ENCODE measurements at places on chromosomes 3 and 15.

DNA sequence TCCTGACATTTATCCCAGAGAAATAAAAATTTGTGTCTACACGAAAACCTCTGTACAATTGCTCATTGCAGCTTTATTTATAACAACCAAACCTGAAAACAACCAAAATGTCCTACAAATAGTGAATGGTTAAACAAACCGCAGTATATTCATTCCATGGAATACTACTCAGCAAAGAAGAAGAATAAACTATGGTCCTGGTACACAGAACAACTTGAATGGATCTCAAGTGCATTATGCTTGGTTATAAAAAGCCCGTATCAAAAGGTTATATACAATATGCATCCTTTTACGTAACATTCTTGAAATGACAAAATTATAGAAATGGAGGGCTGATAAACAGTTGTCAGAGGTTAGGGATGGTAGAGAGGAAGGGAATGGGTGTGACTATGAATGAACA, 3.7 kb downstream of the SEC22C start:
- DNase-seq: no peak

DNA sequence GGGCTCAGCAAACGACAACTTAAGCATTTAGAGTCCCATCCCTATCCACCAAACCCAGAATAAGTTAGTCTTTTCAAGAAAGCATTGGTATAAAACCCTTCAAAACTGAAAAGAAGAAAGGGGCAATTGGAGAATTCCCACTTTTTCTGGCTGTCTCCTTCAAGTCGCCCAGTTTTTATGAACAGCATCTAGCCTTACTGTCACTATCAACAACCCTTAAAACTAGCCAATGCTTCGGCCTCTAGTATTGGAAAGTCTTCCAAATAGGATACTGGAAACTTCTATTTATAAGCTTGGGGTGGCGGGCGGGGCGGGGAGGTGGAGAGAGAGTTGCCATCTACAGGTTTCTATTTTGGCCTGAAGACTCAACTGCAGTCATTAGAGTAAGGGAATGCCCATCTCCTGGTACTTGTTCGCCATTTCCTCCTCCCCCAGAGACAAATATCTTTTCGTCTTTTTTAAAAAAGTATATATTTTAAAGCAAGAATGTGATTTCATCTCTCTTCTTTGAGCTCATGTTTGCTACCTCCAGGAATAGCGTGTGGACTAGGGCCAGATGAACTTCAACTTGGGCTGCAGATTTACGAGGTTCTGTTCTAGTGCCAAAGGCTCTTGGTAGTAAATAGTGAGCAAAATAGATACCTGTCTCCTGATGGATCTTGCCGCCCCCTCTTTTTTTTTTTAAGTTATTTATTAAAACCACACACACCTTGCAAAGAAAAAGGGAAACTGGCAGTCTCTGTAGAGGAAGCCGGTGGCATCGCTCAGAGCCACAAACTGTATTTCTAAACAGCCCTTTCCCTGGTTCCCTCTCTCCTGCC, 2.7 kb downstream of the BCL6 start:
- DNase-seq: no peak

DNA sequence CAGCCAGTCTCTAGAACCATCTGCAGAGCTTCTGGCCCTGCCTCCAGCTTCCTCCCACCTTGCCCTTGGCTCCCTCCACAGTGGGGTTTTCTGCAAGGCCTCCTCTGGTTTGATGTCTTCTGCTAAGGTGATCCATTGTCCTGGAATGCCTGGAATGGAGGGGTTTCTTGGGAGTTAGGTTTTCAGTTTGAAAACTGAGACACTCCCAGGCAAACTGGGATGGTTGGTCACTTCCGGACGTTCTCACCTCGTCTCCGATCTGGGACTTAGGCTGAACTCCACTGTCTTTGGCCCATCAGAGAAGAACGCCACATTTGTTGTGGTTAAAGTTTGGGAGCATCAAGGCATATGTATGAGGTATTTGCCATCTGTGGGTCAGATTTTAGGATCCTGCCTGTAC, 77.4 kb upstream of the KLHL25 start:
- DNase-seq: no peak

- DNase-seq: no peak
These were observed 4.2 kb downstream of the TP63 start for GRCh38 chr3:189635339-189635738.

DNA sequence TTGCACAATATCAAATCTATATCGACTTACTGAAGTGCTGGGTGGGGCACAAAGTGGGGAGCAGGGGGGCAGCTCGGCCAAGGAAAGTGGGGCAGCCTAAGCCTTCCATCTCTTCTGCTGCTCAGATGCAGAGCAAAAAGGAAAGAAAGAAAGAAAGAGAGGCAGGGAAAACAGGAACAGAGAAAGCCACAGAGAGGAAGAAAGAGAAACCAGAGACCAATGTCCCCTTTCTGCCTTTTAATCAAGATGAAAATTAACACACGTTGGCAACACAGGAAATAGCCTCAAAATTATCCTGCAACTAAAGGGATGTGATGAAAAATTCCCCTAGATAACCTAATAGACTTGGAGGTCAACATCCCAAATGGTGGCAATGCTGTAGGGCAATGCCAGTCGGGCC, 72.2 kb upstream of the RAD18 start:
- DNase-seq: no peak

DNA sequence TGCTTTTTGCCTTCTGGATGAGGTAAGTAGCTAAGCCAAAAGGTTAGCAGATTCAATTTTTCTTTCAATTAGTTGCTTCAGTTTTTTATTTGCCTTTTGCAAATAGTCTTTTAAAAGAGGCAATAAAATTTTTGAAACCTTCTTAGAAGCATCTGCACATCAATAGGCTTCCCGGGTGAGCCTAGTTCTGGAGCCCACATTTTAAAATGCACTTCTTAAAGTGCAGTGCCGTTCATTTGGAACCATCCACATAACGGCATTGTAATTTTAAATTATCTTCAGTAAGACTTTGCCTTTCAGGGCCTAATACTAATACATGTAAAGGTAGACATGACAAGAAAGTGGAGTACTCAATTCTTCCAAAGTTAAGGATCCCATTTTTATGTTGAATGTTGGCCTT, 269.2 kb downstream of the THSD4 start:
- DNase-seq: no peak

DNA sequence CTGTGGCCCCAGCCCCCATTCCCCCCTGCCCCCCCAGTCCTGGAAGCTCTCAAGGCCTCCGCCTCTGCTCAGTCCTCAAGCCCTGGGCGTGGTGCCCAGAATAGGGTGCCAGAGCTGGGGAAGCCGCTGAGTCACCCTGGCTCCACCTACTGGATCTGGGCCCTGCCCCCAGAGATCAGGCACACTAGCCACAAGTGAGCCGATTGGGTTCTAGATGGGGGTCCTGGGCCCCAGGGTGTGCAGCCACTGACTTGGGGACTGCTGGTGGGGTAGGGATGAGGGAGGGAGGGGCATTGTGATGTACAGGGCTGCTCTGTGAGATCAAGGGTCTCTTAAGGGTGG, 5.7 kb downstream of the EIF4G1 start:
- peak; percentile 98 for DNase-seq

DNA sequence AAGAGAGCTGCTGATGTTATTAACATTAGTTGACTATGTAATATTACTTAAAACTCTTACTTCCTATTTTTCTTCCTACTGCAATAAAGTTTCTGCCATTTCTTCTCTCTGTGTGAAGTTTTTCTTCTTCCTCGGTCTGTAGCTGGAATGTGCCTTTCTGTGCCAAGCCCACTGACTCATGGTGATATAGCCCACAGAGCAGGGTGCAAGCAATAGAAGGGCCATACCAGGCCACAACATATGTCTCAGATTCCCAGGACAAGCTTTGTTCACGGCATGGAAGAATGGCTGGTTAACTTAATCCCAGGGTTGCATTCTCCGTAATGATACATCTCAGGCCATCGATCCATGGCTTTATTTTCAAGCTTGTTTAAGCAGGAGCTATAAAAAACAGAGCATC, 815.3 kb downstream of the TUSC7 start:
- no peak for DNase-seq

GRCh38 chr15:67433495-67434099, 87.3 kb upstream of the C15orf61 start:
- DNase-seq: peak; percentile 10

- DNase-seq: no peak
These were observed 175.1 kb upstream of the PLSCR5 start for GRCh38 chr3:146780251-146780650.

DNA sequence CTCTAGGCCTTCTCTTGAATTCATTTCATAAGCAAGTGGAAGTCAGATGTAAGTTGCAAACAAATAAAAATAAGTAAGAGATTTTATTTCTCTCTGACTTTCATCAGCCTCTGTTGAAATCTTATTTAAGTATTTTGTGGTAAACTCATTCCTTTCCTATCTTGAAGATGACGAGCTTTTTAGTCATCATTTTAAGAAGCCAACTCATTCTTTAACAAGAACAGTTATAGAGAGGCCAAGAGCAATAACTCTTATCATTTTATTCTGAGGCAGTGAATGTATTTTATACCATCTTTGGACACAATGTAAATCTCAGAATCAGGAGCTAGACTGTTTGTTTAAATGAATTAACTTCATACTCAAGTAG, 147.5 kb upstream of the MBNL1 start:
- DNase-seq: no peak

DNA sequence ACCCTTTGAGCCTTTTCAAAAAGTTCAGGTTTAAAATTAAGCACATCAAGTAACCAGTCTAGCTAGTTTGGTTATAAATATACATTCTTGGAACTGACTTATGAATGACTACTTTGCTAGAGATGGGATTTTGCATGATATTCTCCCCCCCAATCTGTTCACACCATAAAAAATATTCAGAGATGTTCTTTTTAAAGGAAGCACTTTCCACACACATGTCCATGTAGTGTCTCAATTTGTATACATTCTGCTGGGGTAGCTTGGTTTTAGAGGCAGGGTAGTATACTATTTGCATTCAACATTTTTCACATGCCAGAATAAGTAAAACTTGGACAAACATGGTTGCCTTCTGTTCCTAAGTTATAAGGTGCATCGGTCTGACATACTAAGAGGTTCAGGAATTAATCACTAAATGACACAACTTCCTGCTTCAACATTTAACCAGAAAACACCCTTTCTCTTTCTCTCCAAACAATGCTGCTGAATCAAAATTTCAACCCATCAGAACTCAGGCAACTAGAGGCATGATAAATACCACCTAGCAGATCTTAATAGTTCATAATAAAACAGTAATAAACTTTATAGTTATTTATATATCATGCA, 57.0 kb downstream of the SUMF1 start:
- DNase-seq: no peak

DNA sequence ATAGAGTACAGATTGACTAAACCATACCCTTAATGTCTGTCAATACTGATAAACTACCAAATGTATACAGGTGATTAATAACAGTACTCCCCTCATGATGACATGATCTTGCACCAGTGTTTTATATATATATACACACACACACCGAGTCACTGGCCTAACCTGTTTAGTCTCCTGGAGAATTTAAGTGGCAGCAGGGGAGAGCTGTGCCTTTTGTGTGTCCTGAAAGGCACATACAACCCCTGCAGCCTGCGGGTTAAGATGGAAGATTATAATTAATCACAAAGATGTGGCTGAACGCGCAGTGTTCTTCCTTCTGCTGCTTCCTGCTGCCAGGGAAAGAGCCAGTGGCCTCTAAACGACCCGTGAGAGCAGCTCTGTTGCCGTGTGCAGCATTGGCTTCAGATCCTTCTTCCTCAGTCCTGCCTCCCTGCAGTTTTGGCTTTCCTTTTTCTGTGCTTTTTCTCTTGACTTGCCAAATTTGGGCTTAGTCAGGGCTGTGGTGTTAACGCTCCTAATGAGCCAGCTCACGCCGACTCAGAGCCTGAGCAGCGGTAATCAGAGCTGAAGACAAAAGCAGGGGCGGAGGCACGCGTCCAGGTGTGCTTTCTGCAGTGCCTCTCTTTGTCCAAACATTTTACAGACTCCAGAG, 42.5 kb upstream of the UBE3A start:
- DNase-seq: peak; percentile 41

GRCh38 chr3:156409694-156410093, 145.2 kb downstream of the SSR3 start:
- DNase-seq: no peak

DNA sequence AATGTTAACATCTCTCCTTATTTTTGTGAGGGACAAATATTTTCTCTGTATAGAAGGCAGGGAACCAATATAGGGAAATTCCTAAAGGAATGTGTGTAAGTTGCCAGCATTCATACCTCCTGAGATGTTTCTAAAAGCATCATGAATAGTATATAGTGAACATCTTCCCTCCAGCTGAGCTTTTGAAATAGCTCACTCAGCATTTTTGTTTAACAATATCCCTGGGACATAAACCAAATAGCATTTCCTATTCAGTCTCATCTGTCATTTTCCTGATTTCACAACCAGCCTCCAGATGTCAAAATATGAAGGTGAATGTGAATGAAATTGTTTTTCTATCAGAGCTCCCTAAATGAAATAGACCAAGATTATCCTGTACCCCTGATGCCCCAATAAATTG, 137.2 kb downstream of the PPM1L start:
- no peak for DNase-seq

DNA sequence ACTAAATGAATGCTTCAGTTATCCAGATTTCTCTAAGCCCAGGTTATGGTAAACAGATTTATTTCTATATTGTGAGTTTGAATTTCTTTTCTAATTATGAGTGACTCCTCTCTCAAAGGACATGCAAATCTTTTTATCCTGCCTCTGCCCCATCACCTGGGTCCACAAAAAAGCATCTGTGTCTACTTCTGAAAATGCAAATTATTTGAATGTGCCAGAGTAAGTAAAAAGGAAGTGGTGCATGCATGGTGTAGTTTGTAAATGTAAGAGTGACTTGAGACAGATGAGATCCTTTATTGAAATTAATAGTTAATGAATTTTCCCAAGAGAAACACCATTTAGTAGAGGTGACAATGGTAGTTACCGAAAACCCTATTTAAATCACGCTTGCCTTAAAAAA, 26.9 kb downstream of the MCTP2 start:
- DNase-seq: no peak

- DNase-seq: no peak
These were observed 42.0 kb downstream of the SEMA5B start for GRCh38 chr3:122985539-122985938.

DNA sequence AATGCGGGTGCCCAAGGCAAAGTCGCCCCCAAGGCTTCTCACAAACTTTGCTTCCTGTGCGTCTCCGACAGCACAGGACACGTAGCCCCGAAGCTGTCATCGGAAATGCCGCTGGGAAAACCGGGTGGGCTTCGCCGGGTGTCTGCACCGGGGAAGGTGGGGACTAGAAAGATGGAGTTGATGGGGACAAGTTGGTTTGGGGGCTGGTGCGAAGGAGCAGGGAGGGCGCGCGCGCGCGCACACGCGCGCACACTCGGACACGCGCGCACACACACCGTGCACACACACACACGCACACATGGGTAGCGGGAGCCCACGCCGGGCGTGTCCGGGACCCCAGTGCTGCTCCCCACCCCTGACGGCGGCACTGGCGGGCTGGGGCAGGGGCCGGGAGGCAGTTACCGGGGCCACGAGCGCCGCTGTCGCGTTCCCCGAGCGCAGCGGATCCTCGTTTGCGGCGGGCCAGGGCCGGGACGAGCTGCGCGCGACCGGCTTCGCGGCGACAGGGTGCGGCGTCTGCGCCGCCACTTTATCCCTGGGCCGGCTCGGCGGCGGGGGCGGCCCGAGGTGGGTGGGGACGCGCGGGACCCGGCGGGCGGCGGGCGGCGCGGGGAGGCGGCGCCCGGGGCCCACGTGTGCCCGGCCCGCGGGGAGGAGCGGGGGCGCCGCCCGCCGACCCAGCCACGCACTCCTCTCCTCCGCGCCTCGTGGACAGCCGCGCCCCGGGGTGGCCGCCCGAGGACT, 539 bp upstream of the MGLL start:
- DNase-seq: peak; percentile 58

GRCh38 chr15:43939070-43939469, 112.3 kb downstream of the WDR76 start:
- DNase-seq: no peak

GRCh38 chr15:55555089-55555488, 33.1 kb downstream of the PYGO1 start:
- no peak for DNase-seq
